Non-pigmented ciliary epithelial cell (primary cell): ENCODE measurements at places on chromosomes 5 and 9.

GRCh38 chr5:113052041-113052795 lies 75.6 kb downstream of the DCP2 start:
- DNase-seq, result no peak

GRCh38 chr5:124238350-124238749 lies 508.1 kb downstream of the ZNF608 start:
- DNase-seq, result no peak

GRCh38 chr9:116843863-116844620 lies 156.9 kb downstream of the TRIM32 start:
- DNase-seq, result no peak

- no peak for DNase-seq
Measured at GRCh38 chr5:65999061-65999723, 72.8 kb downstream of the ERBIN start.

DNA sequence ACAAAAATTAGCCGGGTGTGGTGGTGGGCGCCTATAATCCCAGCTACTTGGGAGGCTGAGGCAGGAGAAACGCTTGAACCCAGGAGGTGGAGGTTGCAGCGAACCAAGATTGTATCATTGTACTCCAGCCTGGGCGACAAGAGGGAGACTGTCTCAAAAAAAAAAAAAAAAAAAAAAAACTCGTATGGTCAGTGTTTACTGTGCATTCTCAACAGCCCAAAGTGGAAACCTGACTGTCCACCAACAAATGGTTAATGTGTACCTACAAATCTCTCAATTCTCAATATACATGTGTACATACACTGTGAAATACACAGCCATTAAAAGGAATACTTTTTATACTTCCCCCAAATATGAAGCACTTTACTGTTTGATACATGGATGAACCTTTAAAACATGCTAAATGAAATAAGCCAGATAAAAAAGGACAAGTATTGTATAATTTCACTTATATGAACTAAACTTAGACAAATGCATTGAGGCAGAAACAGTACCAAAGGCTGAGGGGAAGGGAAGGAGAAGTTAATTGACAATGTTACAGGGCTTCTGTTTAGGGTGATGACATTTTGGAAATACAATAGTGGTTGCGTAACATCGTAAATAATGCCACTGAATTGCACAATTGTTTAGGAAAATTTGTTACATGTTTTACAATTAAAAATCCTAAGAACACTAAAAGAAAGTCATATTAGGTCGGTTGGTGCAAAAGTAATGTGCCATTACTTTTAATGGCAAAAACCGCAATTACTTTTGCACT lies 16.5 kb downstream of the DNAJA1 start:
- DNase-seq, result no peak

- no peak for DNase-seq
Measured at GRCh38 chr9:4147476-4148230, 152.2 kb downstream of the GLIS3 start.

DNA sequence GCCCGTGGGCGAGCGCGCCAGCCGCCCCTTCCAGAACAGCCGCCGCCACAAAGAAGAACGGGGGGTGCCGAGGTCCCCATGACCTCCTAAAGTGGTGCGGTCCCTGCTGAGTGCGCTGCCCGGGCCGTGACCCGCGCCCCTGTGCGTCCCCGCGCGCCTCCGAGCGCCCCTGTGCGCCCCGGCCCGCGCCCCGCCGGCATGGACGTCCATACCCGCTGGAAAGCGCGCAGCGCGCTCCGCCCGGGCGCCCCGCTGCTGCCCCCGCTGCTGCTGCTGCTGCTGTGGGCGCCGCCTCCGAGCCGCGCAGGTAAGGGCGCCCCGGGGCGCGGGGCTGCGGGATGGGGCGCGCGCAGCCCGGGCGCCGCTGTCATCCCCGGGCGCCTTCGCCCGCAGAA lies 384 bp downstream of the COL5A1 start:
- DNase-seq, result no peak

- no peak for DNase-seq
Measured at GRCh38 chr5:173042763-173043107, 13.4 kb upstream of the CREBRF start.

DNA sequence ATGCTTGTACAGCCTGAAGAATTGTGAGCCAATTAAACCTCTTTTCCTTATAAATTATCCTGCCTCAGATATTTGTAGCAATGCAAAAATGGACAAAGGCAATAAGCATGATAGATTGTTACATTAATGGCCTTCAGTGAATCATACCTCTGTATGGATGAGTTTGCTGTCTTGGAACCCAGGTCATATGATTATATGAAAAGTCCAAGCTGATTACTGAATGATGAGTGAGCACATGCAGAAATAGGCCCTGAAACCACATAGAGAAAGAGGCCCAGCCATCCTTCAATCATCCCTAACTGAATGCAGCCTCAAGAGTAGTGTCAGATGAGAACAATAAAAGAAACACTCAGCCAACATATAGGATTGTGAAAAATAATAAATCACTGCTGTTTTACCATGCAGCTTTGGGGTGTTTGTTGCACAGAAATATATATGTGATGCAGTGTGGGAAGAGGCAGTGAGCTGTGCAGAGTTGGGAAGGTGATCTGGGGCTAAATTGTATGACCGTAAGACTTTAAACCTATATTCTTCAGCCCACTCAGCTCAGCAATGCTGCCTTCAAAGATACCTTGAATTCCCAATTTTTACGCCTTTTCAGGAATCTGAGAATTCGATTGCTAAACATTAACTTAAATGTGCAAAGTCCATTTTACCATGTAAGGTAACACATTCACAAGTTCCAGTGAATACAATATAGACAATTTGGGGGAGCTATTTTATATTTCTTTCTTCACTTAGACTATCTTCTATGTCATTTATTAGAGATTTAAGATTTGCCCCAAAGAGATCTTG lies 36.3 kb upstream of the SHISAL2B start:
- no peak for DNase-seq

GRCh38 chr5:103075442-103075841 lies 44.5 kb downstream of the GIN1 start:
- DNase-seq, result no peak

DNA sequence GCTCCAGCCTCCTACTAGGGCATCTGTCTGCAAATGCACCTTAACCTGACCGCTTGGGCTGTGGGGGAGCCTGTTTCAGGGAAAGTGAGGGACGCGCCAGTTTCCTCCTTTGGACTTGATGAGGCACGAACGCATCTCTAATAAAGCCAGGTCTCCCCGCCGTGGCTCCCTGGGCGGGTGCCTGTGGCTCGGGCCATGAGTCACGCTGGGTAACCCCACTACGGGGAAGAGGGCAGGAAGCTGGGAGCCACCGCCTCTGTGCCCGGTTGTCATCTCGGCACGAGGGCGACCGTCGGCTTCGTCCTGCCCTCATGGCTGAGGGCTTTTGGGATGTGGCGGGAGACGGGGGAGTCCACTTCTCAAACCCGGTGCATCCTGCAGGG lies 12.1 kb downstream of the NOTCH1 start:
- no peak for DNase-seq

DNA sequence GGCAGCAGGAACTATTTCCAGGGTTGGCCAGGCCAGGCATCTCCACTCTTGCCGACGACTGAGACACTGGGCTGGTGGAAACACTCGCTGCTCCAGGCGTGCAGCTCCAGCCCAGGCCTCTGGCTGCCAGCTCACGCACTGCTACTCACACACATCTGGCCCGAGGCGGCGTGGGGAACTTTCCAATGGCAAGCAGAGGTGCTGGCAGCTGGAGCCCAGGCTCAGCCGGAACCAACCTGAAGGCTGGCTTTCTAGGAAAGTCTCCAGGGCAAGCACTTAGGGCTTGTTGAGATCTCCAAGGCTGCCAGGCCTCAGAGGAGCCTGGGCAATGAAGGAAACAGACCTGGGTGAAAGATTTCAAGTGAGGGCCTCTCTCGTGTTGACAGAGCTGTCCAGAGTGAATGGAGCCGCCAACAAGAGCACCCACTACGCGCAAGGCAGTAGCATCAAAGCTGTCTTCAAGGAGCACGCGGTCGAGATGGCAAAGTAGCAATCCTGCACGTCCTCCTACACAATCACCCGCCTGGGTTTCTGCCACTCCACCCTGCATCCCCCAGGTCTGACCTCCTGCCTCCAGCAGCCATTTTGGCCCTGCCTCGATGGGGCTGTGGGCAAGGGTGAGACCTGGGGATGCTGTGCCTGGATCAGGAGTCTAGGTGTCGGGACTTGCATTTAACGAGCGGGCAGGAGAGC lies 14.4 kb downstream of the SH3PXD2B start:
- no peak for DNase-seq

DNA sequence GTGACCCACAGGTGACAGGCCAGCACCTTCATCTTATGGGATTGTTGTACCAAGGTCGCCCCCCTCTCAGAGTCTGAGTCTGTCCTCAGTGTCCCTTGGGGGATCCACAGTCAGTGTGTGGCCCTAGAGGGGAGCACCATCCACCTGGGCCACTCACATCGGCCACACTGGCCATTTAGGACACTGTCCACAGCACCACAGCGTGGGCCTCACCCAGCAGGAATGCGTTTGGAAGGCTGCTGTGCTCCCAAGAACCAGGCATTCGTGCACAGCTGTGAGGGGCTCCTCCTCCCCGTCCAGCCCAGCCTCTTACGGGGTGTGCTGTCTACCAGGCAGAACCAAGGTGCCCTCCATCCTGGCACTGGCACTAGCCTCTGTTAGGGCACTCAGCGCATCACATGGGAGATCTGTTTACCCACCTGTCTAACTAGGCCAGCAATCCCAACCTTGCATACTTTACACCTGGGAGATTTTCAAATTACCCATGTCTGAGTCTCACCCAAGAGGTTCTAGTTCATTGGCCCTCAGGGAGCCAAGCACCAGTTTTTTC lies 24.5 kb upstream of the UBE2QL1 start:
- no peak for DNase-seq

- no peak for DNase-seq
Measured at GRCh38 chr9:37977851-37978480, 74.0 kb upstream of the SLC25A51 start.

DNA sequence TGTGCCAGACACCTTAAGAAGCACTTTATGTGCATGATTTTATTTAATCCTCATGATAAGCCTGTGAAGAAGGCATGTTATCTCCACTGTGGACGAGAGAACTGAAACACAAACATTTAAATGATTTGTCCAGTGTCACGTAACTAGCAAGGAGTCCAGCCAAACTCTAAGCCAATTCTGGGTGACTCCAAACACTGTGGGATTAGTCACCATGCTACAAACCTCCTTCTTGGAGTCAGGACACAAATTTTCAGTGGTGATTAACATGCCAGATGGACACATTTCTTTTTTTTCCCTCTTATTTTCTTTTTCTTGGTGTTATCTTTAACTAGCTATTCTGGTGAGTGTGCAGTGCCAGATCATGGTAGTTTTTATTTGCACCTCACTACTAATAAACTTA lies 316.8 kb downstream of the NDUFS4 start:
- DNase-seq, result peak; percentile 15

- no peak for DNase-seq
Measured at GRCh38 chr9:94298949-94299599, 29.4 kb downstream of the NUTM2F start.

- DNase-seq, result peak; percentile 19
Measured at GRCh38 chr5:147809830-147810666, 21.4 kb downstream of the SPINK1 start.

DNA sequence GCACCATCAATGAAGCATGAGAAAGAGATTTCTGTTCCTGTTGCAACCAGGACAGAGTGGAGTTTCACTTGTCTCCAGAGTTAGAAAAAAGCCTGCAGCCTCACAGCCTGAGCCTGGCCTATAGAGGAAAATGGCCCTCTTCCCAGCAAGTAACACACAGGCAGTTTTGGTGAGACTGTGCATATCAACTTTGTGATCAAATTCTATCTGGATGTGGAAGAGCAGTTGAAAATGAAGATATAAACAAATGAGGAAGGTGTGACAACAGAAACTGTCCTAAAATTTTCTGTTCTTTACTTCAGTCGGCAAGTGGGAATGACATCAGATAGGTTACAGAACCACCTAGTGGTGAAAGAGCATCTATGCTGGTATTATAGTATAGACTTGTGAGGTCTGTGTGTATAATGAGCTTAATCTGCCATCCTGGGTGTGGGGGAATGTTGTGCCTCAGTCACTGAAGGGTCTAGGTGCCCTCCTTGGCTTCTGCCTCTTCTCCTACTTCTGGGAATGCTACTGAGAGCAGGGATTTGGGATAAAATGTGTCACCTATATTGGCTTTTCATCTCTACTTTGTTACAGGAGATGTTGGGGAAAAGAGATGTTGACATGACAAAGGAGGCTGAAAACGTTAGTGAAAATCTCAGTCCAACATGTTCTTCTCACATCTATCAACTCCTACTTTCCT lies 28.2 kb downstream of the YIPF5 start:
- no peak for DNase-seq

- no peak for DNase-seq
Measured at GRCh38 chr9:7085357-7085756, 327.6 kb downstream of the KDM4C start.

DNA sequence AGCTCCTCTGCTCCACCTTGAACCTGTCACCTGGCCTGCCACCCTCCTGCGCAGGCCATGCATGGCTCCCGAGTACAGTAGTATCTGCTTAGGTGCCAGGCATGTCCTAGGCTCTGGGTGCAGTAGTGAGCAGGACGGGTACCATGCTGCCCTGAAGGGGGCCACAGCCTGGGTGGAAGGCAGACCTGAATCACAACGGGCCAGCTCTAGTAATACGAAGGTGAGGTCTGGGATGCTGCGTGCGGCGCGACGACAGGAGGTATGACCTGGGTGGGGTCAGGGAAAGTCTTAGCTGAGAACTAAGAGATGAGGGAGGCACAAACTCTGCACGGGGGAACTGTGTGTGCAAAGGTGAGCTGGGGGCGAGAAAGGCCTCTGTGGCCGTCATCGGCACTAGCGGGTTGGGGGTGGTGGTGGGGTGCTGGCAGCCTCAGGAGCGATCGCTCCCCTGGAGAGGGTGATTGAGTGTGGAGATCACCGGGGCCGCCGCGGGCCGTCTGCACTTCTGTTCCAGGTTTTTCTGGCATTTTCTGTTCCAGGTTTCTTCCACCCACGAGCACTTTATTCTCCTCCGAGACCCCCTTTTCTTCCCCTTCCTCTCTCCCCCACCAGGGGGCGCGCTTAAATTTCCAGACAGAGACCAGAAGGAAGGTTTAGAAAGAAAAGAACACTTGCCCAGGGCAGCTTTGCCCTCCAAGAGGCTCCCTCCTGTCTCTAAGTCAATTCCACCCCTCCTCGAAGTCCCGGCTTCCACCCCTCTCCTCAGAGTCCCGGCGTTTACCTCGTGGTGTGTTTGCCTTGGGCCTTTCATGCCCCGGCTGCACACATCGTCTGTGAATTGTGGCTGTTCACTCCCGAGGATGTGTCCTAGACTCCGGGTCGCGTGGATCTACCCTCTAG lies 15.1 kb downstream of the PDLIM4 start:
- no peak for DNase-seq

DNA sequence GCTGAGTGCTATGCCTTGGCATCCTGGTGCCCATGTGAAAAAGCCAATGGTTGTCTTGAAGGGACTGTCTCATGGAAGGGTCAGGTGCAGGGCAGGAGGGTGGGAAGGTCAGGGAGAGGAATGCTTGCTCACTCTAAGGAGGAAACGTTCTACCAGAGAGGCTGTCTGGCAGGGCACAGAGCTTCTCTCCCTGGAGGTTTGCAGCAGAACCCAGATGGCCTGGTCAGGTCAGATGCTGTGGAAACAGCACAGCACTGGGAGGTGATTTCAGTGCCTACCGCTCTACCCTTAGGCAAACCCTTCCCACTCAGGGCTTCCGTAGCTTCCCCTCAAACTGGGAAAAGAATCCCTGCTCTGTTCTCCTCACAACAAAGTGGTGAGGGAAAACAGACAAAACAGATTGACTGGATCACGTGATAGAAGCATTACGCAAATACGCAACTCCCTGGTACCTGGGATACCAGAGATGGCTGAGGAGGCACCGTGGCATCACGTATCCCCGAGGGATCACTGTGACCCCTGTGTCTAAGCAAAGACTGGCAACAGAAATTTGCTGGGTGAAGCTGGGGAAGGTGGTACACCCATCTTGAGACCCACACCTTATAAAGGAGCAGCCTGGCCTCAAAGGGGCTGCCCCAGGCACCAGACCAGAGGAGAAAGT lies 3.9 kb upstream of the MGAT1 start:
- no peak for DNase-seq
